Breast epithelium (tissue), 4 donors: ENCODE measurements at places on chromosomes 2 and 18.
A peak's percentile ranks its signal among the peaks of the same experiment; 100 is the strongest.

GRCh38 chr2:98508709-98509066 is 64.0 kb downstream of the INPP4A start:
- no peak for DNase-seq

DNA sequence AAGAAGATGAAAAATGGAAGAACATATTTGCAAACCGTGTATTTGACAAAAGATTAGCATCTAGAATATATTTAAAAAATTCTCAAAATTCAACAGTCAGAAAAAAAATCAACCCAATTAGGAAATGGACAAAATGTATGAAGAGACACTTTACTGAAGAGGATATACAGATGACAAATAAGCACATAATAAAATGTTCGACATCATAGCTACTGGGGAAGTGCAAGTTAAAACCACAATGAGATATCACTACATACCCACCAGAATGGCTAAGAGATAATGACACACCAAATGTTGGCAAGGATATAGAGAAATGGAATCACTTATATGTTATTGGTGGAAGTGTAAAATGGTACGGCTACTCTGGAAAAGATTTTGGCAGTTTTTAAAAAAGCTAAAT is 11.7 kb upstream of the NUP35 start:
- DNase-seq, result no peak

DNA sequence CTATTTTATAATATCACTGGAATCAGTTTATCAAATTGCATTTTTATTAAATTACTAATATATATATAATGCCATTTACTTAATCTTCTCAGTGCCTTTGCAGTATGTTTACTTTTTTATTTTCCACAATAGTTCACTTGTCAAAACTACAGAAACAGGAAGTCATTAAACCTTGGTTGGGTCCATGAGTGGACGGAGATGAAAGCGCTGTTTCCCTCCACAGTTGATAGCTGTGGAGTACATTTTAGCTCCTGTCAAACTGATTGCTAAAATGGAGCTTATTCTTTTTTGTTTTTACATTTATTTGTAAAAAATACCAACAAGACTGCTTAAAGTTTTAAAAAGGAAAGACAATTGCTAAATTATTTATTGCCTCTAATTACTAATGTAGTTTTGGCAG is 19.2 kb downstream of the MFF start:
- no peak for DNase-seq

DNA sequence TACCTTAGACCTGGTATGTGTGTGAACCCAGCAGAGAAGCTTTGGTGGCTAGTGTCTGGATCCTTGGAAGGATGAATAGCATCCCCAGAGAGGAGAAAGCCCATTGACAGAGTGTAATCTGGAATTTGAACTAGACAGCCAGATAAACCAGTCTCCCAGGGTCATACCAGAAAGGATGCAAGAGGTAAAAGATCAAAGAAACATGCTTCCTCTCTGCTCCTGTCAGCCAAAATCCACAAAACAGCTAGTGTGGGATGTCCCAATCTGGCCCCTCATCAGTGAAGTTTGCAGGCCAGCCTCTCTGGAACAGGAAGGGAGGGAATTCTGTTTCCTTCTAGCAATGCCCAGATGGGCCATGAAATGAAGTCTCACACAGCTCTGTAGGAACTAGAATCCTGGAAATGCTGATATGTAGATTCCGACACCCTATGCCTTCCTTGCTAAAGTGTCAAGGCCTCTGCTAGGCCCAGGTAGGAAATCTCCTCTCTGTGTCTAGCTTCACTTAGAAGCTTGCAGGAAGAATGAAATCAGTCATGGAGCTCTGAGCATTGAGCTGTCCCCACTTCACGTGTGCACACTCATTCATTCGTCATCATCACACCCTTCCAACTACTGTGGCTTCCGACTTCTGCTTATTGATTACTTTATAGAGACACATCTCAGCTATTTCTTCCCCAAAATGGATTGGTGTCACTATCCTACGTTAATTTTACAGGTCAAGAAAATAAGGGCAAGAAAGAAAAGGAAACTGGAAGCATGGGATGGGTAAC is 38.0 kb downstream of the EVA1A start:
- no peak for DNase-seq

DNA sequence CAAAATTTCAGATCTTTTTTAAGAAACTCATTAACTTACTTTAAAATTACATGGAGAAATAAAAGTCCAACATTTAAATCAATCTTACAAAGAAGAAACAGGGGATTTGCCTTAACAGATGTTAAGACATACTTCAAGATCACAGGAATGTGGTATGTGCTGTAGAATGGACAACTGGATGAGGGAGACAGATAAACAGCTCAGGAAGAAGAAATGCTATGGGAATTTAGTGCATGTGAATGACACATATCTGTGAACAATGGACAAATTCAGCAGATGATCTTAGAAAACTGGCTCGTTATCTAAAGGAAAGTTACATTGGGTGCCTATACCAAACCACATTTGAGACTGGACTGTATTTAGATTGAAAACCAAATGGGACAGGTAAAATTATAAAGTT is 246.8 kb upstream of the AGAP1 start:
- DNase-seq, result no peak

GRCh38 chr2:240560084-240560479 is at the start of gene DUSP28:
TSS of gene DUSP28 (plus strand) at chr2:240560357. CDS start at chr2:240560685, 328 bp downstream.
- DNase-seq, result peak; percentile 86

DNA sequence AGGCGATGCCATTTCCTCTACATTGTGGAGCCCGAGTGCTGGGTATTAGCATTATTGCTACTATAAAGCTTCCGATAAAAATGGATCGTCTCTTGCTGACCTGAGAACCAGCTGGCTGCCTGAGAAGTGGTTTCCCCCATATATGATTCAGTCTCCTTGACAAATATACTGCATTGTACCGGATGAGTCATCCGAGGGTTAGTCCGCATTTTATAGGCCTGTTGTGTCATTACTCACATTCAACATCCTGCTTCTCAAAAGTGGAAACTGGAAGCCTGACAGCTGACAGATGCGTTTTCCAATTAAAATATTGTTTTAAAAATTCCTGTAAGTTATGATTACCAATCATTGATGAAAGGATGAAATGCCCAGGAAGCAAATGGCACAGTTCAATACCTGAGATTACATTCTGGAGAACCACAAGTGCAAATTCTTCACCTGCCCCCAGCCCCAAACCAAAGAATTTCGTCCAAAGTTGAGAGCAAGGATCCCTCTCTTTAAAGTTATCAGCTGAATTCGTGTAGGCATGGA is 65.7 kb downstream of the SPRED2 start:
- DNase-seq, result no peak

GRCh38 chr18:2853926-2854664 is 7.3 kb downstream of the EMILIN2 start:
- DNase-seq, result no peak

DNA sequence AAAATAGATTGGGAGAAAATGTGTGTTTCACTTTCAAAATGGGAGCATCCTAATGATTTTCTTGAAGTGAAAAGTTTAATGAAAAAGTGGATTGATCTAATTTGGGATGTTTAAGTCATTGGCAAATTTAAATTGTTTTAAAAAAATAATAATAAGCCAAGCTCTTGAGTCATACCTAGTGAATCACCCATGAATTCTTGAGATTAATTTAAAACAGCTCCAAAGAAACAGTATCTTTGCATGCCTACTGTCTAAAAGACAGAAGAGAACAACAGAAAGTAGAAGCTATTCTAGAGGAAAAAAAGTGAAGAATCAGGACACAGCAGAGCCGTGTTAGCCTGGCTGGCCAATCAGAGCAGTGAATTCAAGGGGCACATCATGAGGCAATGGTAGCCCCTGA is 7.7 kb downstream of the ACVR1C start:
- no peak for DNase-seq

DNA sequence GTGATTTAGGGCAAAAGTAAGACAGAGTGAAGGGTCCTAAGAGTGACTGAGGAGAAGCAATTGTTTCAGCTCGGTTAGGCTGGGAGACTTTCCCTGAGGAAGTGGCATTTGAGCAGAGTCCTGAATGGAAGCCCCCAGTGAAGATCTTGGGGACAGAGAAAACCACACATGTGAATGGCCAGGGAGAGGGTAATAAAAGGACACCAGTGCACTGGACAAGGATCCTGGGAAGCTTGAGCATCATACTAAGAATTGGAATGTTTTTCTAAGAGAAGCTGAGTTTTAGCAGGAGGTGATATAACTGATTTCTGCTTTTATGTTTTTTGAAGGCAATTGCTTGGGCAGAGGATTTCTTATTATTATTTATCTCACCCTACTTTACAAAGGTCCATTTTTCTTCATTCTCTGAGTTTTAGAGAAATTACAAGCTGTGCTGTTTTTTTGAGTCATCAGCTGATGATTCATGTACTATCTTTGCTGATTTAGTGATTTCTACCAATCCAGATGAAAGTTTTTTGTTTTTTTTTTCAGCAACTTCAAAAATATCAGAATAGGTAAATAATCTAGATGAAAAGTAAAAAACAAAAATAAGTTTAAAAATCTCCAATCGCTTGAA is 43.5 kb downstream of the MFSD6 start:
- no peak for DNase-seq

DNA sequence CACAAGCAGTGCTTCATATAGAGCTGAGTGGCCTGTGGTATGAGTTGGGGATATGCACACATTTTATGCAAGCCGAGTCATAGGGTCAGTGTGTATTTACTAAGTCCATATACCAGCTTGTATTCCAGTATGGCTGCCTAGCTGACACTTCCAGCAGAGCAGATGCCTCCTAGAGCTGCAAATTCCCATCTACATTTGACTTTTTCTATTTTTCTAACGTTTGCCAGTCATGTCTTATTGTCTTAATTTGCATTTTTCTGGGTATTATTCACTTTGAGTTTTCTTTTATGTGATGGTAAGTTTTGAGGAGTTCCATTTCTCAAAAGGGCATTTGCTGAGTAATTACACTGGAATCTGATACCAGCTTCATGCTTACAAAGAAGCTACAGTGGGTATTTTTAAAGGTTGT is 334.5 kb upstream of the CDH2 start:
- DNase-seq, result no peak

DNA sequence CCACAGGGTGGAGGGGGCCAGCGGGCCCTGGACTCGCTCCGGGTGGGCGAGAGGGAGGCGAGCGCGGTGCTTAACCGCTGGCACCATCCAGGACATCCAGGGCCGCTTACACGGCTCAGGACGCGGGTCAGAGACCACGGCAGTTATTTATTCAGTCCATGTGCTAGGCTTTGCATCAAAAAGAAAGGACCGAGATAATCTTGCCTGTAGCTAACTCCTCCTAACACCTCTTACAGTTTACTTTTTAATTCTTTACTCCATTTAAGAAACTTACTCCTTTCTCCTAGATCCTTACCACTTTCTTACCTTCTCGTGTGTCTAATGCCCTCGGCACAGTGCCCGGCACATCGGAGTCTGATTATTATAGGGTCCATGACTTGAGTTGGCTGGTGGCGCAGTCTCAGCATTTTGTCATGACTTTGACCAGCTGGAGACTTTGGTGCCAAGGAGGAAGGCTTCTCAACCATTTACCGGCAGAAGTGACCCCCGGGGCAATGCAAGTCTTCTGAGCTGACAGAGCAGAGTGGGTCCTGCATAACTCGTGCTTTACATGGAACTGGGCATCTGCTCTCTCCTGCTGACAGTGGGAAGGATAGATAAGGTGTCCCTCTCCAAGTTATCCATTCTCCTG is 503 bp downstream of the ANXA4 start:
- DNase-seq, result no peak

DNA sequence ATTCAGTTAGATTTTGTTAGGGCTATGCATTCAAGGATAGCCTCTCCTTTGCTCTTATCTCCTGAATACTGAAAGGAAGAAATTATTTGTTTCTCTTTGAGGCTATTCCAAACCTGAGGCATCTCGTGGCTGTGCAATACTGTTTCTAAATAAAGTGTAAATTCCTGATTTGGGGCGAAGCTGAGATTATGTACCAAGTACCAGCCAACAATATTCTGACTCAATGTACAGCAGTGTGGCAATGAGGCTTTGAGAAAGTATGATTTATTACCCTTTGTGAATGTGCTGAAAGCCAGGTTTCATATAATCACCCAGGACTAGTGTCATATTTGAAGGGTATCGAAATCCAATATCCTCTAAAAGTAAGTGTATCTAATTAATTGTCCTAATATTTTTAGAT is 113.5 kb downstream of the MEIS1 start:
- DNase-seq, result no peak

DNA sequence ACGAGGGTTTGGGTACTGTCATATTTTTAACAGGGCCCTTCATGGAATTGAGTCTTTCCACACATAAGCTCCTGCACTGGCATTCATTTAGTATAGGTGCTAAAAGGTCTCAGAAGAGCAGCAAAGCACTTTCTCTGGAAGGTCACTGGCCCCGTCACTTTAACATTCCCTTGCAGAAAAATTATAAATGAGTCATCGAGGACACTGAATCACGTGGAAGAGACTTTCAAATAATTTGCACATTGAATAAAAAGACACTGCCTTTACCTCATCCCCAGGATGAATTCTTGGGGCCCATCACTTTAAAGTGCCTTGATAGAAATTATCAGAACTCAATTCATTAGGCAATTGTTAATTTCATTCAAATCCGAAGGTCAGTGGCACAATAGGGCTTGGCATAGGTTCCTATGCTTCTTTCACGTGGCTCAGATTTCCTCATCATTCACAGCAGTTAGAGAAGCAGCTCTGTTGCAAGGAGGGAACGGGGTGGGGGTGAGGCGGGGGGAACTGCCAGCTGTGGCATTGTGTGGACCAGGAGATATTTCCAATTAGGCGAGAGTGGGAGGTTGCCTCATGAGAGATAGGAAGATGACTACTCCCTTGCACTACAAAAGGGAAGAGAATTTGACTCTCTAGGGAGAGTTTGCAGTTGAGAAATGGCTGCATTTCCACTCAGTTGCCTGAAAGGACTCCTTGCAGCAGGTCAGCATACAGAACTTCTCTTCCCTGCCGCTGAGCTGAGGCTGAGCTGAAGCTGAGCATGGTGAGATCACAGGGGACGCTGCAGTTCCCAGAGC is 86.3 kb upstream of the NPAS2 start:
- peak; percentile 37 for DNase-seq

DNA sequence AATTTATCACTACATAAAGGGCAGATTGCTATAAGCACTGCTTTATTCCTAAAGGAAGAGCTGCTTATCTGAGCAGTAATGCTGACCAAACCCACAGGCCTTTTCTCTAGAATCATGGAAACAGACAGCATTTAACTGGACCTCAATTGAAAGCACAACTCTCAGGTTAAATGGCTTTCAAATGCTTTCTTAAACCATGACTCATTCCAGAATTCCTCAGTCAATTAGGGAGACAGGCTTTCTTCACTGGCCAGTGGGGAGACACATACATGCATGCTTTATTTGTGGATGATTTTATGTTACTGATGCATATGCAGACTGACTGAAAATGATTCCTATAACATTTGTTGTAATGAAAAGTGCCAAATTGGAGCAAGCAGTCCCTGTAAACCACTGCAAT is 114.6 kb downstream of the ACVR1 start:
- DNase-seq, result no peak

GRCh38 chr2:45652090-45653031 is 886 bp downstream of the PRKCE start:
- peak; percentile 42 for DNase-seq

- no peak for DNase-seq
These were observed 264.3 kb downstream of the LRRTM1 start for GRCh38 chr2:80040226-80040625.

GRCh38 chr2:15050483-15050882 is 418.0 kb downstream of the LRATD1 start:
- DNase-seq, result no peak
